ENCODE measurements at places on chromosomes 5 and 9. TPM values are rescaled to one million over a fixed set of nuclear protein-coding genes. Genes with fewer than 3 reads are reported as not detected.

The NELFB gene
- 39.5 TPM for total RNA-seq

The WNK2 gene
- total RNA-seq, result 0.49 TPM

The SURF6 gene
- total RNA-seq, result 6.8 TPM

The ORM2 gene
- total RNA-seq, result not detected

The KIF12 gene
- total RNA-seq, result 2.3 TPM

The PHYHD1 gene
- 2.5 TPM for total RNA-seq

The LHX2 gene
- not detected for total RNA-seq

The AMBP gene
- not detected for total RNA-seq

The S1PR3 gene
- total RNA-seq, result 2.5 TPM

The PTGS1 gene
- 16.4 TPM for total RNA-seq

The FCN2 gene
- total RNA-seq, result not detected

The ARHGAP26 gene
- 23.8 TPM for total RNA-seq

The OR1Q1 gene
- total RNA-seq, result 0.17 TPM

The LHX6 gene
- 4.5 TPM for total RNA-seq

The TARS1 gene
- total RNA-seq, result 379 TPM

The PCDHGA10 gene
- total RNA-seq, result 7.9 TPM

The ZBTB5 gene
- total RNA-seq, result 7.6 TPM

The PTPN3 gene
- 23.0 TPM for total RNA-seq

The KIAA1191 gene
- 204 TPM for total RNA-seq

The RNF145 gene
- total RNA-seq, result 63.2 TPM

The DOCK8 gene
- total RNA-seq, result 5.0 TPM

The KDM4C gene
- 28.2 TPM for total RNA-seq

The GCNT4 gene
- total RNA-seq, result 3.6 TPM

The PCDHB9 gene
- total RNA-seq, result 0.08 TPM

The SH3PXD2B gene
- total RNA-seq, result 25.1 TPM

The MARCHF11 gene
- not detected for total RNA-seq

The GABRA6 gene
- total RNA-seq, result not detected

The ADAMTSL1 gene
- 0.33 TPM for total RNA-seq

The CBY3 gene
- 0.33 TPM for total RNA-seq

The STK10 gene
- 50.8 TPM for total RNA-seq

The C7 gene
- not detected for total RNA-seq

The PRR7 gene
- 23.3 TPM for total RNA-seq

The DDX4 gene
- not detected for total RNA-seq

The GLRA1 gene
- not detected for total RNA-seq

The GRXCR2 gene
- total RNA-seq, result not detected

The TRIM32 gene
- 28.1 TPM for total RNA-seq

The BHMT gene
- total RNA-seq, result not detected

The AHRR gene
- total RNA-seq, result 2.9 TPM

The GPRIN1 gene
- 8.7 TPM for total RNA-seq

The SCGB3A1 gene
- total RNA-seq, result not detected

The FRMPD1 gene
- total RNA-seq, result 0.17 TPM

The LURAP1L gene
- total RNA-seq, result 126 TPM

The CCNI2 gene
- total RNA-seq, result not detected

The ANGPTL2 gene
- 0.11 TPM for total RNA-seq

The IFNA1 gene
- not detected for total RNA-seq

The SLC36A3 gene
- not detected for total RNA-seq

The EDIL3 gene
- total RNA-seq, result 0.37 TPM

The PCDHB5 gene
- total RNA-seq, result 0.12 TPM

The GDA gene
- not detected for total RNA-seq

The PDZD2 gene
- 0.71 TPM for total RNA-seq

The PRR16 gene
- total RNA-seq, result 3.2 TPM

The TAF1L gene
- total RNA-seq, result not detected

Measured in mammary epithelial cell (primary cell).